ENCODE measurements at places on chromosomes 3 and 15.

- no peak for DNase-seq
Observed at GRCh38 chr3:159739969-159740368, 248.7 kb upstream of the IL12A start.

- DNase-seq = no peak
Observed at GRCh38 chr15:91047545-91048199, 25.3 kb upstream of the VPS33B start.

DNA sequence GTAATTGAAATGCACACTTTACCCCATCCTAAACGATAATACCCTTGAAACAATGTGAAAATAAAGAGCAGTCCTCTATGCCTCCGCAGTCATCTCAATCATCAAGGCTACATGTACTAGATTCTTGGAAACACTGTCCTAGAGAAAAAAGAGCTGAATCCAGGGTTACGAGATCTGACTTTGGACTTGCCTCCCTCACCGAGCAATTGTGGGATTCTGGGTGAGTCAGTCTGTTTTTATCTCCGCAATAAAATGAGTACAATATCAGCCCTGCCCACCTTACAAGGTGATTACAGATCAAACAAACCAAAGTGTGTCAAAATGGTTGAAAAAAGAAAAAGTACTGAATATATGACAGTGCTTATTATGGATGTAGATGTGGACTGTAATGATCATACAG lies 152.3 kb upstream of the SNTN start:
- DNase-seq = no peak

DNA sequence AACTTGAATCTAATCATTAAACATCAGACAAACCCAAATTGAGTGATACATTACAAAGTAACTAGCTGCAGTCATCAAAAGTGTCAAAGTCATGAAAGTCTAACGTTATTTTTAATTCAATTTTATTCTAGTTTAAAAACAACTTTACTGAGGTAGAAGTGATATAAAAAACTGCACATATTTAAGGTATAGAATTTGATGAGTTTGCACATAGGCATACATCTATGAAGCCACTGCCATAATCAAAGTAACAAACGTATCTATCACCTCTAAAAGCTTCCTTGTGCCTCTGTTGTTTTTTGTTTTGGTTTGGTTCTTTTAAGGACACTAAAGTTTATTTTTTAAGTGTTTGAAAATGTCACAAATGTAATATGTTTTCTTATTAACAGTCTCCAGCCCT lies 130.9 kb downstream of the DLG1 start:
- DNase-seq = no peak

- DNase-seq = no peak
Observed at GRCh38 chr3:25338158-25338725, 89.8 kb upstream of the RARB start.

- DNase-seq = no peak
Observed at GRCh38 chr3:50260942-50261441, 8.0 kb upstream of the SEMA3B start.

GRCh38 chr15:49831206-49831965 lies 210.5 kb downstream of the DTWD1 start:
- no peak for DNase-seq

GRCh38 chr3:29447946-29448627 lies 167.2 kb downstream of the RBMS3 start:
- no peak for DNase-seq

All from CD4-positive, alpha-beta T cell treated with Interferon gamma for 1 hour (primary cell).